ENCODE measurements at places on chromosomes 11 and 22.
A peak's percentile ranks its signal among the peaks of the same experiment; 100 is the strongest.

DNA sequence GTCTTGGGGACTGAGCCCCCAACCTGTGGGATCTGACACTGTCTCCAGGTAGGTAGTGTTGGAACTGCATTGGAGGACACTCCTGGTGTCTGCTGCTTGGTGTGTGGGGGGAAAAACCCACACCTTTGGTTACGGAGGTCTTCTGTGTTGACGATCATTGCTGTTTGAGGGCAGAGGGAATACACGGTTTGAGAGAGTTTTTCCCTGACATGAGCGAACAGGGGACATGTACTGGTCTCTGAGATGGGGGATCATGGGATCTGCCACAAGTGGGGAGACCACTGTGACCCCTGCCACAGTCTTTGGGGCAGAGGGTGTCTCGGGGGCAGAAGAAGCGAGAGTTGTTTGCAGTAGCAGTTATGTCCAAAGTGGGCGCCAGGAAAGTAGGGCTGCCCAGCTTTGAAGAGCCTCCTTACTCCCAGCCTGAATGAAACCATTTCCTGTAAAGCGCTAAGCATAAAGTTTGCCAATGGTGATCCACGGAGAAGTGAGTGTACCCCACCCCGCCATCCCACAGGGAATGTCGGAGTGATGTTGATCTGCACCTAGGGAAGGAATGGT is 5.4 kb upstream of the SAA2 start:
- DNase-seq: no peak

DNA sequence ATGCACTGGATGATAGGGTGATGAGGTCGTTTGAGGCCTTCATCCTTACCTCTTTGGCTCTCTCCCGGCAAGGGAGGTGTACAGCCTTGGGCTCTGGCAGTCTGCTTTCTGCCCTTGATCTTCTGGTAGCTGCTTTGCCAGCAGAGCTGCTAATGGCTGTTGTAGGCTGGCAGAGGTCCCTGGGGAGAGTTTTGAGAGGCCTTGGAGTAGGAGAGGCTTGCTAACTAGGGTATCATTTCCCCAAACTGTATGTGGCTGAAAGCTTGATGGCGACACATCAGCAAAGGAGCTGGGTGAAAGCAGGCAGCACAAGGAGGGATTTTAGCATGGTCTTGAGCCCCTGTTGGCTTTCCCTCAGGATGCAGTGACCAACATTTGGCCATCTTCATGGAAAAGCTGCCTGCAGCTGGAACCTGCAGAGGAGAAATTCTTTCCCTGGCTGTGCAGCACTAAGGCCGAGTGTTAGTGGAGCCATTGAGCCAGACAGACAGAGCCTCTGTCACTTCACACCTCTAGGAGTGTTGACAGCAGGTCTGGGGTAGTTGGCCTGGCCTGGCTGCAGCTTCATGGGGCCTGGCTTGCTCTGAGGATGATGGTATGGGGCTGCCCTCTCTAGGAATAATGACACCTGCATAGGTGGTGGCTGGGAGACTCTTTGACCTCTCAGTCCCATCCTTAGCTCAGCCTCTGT is 3.5 kb upstream of the AMPD3 start:
- no peak for DNase-seq

DNA sequence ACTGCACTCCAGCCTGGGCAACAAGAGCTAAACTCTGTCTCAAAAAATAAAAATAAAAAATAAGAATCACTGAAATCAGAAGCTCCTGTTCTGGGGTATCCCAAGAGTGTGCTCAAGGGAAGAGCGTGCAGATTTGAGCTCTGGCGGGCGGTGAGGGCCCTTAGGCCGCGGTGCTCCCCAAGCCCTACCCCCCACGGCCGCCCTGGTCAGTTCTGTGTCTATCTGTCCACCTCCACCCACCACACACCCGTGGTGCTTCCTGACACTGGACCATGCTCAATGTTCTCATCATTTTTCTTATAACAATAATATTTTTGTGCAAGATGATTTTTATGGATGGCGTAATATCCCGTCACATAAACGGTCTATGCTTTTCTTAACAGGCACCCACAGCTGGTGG is 71.1 kb downstream of the RTL6 start:
- no peak for DNase-seq

DNA sequence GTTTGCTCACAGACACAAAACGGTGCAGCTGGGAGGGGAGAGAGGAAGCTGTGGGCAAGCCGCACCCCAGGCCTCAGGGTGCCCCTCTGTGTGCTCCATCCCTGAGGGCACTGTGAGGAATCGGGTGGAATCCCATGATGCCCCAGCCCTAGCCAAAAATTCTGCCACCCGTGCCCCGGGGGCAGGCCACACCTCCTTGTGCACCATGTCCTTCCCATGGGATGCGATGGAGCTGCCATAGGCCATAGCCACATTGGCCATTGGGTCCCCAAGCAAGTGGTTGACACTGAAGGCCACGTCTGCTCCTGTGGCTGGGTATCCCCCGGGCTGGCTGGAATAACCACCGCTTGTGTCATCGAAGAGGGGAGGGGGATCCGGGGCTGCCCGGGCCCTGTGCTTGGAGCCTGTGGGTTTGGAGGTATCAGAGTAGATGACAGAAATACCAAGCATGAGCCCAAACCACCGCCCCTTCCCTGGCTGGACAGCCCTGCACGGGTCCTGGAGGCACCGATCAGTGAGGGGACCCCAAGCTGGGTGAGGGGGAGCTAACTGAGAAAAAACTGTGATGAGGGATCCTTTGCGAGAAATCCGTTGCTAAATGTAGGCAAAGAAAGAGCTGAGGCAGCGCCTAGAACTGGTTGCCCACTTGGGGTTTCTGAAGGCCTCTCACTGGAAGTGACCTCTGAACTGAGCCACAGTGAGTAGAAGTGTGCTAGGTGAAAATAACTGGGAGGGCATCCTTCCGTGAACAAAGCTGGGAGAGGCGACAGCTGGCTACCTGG is 863 bp downstream of the YIF1A start:
- no peak for DNase-seq

- no peak for DNase-seq
Observed at GRCh38 chr11:67544616-67545242, 21.5 kb upstream of the CABP2 start.

GRCh38 chr22:38213319-38213989 is 11.7 kb downstream of the MAFF start:
- no peak for DNase-seq

DNA sequence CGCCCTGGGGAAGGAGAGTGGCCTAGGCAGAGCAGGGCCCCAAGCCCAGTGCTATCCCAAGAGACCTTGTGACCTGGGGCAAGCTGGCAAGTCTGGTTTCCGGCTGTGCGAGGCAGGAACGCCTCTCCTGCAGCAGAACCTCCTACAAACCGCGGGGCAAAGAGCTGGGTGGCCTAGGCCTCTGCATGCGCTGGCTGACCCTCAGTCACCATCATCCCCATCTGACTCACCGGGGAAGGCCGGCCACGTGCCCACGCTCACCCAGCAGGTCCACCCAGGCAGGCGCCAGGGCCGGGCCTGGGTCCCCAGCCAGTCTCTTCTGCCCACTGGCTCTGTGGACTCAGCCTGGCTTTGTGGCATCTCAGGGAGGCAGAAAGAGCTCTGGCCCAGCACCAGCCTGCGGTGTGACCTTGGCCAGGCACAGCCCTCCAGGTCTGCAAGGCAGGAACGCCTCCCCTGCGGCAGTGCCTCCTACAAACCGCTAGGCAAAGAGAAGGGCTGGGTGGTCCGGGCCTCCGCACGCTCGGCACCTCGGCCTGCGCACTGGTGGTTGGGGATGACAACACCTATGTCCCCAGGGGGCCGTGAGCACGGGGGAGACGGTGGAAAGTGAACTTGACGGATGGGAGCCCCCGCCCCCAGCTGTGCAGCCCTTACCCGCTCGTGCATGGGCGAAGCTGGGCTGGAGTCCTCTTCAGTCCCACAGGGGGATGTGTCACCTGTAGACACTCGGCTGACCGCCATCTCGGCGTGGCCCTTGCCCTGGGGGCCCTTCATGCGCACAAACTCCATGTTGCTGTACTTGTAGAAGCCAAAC is 38.2 kb downstream of the KIAA0930 start:
- peak; percentile 47 for DNase-seq

DNA sequence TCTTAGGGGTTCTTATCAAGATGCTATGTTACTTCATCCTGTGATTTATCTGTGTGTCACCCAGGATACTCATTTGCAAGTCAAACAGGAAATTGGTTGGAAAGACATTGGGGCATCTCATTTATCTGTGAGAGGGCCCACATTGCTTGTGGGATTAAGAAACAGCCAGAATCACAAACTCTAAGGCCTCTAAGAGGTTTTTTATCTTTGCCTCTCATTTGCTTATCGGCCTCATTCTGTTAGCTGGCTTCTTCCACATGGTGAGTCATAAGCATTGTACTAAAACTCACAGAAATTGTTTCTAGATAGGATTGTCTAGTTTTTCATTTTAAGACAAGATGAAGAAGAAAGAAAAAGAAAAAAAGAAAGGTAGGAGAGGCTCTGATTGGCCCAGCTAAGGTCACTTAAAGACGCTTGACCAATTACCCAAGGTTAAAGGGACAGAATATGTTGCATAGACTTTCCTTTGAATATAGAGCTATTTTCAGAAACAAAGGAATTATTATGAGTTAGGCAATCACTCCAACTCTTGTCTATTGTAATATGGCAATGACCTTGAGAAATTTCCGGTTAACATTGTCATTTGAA is 121.9 kb downstream of the ARHGAP42 start:
- no peak for DNase-seq

DNA sequence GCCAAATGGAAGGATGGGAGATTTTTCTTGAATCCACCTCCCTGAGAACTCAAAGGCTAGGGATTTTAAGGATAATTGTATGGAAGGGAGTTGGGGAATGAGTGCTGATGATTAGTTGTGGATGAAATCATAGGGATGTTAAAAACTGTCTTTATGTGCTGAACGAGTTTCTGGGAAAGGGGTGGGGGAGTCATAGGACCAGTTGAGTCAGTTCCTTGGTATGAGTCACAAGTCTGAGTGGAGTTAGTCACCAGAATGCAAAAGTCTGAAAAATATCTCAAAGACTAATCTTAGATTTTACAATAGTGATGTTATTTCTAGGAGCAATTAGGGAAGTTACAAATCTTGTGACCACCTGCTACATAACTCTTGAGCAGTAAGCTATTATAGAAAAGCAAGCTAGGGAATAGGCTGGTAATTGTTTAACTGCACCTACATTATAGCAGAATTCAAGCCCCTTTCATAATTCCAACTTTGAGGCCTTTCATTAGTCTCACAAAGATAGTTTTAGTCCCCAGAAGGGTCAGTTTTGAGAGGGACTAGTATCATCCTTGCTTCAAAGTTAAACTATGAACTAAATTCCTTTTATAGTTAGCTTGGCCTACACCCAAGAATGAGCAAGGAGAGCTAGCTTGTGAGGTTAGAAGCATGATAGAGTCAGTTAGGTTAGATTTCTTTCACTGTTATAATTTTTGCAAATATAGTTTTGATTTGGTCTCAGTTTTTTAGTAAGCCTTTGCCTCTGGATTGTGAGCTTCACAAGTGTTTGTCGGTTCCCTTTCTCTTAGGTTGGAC is 668.0 kb downstream of the ETS1 start:
- DNase-seq: peak; percentile 6

DNA sequence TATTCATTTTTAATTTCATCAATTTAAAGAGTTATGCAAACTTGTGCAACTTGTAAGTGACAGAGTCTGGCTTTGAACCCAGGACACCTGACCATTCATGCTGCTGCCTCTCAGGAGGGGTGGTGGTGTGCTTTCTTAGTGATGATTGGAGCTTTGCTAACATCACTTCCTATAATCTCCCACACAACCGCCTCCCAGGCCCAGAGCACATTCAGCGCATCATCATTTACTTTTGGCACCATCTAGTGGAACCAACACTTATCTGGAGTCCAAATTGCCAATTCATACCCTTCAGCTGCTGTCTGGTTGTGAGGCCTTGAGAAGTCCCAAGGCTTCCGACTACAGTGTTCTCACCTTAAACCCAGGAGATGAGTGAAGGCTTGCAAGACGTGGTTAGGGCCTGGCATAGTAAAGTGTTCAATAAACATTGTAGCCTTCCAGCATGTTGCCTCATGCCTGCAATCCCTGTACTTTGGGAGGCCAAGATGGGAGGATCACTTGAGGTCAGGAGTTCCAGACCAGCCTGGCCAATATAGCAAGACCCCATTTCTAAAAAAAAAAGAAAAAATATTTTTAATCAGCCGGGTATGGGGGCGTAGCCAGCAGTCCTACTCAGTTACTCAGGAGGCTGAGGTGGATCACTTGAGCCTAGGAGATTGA is 1.1 kb upstream of the TTLL1 start:
- DNase-seq: peak; percentile 75

DNA sequence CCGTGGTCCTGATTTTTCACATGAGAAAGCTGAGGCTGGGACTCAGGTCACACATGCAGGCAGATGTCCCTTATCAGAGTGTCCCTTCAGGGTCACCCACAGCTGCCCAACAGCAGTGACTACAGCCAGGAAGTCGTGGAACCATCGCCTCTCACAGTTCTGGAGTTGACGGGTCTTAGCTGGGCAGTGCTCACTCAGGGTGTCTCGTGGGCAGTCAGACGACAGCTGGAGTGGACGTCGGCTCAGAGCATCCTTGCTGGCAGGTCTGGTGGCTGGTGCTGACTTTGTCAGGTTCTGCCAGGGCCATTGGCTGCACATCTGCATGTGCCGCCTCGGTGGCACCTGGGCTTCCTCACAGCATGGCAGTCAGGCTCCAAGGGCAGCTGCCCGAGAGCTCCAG is 35.6 kb upstream of the TH start:
- DNase-seq: no peak

- DNase-seq: no peak
Observed at GRCh38 chr11:73011126-73011817, 130.8 kb downstream of the FCHSD2 start.

DNA sequence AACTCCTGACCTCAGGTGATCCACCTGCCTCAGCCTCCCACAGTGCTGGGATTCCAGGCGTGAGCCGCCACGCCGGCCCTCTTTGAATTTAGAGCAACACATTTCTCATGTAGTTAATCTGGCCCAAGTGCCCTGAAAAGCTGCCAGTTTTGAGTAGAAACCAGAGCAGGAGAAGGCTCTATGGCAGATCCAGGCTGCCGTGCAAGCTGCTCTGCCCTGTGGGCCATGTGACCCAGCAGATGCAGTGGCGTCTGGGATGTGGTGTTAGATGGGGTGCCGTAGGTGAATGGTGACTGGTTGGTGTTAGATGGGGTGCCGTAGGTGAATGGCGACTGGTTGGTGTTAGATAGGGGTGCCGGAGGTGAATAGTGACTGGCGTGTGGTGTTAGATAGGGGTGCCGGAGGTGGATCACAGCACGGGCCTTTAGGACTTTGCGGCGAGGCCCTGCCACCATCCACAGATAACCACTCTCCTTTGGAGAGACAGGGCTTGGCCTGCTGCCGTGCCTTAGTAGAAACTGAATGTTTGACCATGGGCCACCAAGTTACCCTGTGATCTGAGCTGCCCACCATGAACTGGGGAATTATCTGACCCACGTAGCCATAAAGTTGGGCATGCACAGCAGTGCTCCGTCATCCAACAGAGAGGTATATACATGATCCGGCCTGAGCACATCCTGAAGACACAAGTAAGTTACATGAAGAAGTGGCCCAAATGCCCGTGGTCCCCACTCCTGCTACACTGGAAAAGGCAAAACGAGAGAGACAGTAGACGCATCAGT is 32.7 kb downstream of the ASCL2 start:
- no peak for DNase-seq

- DNase-seq: no peak
Observed at GRCh38 chr11:105078283-105078682, 33.1 kb upstream of the CARD16 start.

All from MG63 (cell line).